Renal cortical epithelial cell (primary cell): ENCODE measurements at places on chromosomes 3 and 15.

DNA sequence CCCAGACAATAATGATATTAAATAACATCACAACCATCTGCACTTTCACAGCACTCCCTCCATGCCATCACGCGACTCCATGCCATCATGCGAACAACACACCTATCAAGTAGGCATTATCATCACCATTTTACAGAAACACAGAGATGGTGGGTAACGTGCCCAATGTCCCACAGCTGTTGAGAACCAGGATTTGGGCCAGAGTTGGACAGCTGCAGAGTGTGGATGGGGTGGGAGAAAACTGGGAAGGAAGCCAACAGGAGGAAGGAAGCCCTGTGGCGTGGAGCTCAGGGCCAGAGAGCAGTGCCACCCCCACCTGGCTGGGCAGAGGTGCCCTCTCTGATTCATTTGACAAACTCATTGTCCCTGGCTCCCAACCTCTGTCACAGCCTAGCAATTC is 29.0 kb downstream of the RBPMS2 start:
- DNase-seq: no peak

DNA sequence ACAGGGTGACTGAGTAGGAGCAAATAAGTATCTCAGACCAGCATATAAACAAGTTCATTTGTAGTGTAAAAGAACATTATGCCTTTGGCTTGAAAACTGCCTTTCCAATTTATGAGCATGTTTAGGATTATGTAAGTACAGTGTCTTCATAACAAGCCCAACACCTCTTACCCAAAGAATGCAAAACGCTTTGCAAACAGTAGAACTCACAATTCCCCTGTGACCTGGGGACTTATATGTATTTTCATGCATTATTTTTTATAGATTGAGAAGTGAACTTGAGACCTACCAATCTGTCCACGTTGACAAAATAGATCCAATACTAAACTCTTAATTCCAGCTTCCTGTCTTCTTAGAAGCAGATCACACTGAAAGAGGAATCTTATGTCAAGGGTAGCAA is 202.1 kb downstream of the TP63 start:
- no peak for DNase-seq

DNA sequence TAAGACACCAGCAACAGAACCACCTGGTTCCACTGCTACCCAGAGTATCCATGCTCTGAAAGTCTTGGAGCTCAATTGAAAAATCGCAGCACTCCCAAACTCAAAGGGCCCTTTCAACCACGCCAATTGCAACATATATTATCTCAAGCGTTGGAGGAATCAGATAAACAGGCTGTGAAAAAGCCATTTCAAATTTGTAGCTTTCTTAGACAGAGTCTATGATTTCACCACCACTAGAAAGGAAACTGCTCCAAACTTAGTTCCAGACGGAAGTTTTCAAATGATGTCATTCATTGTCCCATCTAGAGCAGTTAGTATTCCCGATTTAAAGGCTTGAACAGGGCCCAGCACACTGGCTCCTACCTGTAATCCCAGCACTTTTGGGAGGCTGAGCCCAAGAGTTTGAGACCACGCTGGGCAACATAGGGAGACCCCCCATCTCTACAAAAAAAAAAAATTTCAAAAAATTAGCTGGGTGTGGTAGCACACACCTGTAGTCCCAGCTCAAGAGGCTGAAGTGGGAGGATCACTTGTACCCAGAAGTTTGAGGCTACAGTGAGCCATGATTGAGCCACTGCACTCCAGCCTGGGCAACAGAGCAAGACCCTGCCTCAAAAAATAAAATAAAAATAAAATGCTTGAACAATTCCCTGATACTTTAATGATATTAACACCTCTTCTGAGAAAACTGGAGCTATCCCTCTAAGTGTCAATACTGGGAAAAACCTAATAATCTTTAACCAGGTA is 16.8 kb downstream of the TNIK start:
- DNase-seq: no peak

DNA sequence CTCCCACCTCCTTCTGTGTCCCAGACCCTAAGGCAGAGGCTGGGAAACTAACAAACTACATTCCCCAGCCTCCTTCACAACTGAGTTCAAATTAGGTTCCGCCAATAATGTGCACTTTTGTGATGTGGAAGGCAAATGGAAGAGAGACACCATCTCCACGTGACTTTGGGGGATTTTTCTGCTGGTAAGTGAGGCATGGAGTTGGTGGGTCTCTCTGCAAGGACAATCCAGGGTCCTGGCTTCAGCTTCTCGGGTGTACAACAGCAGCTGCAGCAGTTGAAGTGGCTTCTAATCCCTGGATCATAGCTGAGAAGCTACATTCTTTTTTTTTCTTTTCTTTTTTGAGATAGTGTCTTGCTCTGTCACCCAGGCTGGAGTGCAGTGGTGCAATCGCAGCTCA is 58.9 kb upstream of the GATA2 start:
- no peak for DNase-seq

DNA sequence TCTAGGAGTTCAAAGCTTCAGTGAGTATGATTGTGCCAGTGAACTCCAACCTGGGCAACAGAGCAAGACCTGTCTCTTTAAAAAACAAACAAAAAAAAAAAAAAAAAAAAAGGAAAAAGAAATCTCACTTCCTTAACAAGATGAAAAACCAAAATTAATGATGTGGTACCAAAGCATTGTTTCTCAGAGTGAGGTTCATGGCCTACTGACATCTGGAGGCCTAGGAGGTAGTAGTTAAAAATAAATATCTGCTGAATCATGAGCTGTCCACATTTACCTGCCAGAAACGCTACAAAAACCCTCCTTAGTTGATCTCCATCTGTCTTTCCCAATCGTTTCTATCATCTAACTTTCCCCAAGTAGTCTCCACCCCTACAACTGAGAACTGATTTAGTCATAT is 51.2 kb downstream of the EPHA6 start:
- peak; percentile 51 for DNase-seq

DNA sequence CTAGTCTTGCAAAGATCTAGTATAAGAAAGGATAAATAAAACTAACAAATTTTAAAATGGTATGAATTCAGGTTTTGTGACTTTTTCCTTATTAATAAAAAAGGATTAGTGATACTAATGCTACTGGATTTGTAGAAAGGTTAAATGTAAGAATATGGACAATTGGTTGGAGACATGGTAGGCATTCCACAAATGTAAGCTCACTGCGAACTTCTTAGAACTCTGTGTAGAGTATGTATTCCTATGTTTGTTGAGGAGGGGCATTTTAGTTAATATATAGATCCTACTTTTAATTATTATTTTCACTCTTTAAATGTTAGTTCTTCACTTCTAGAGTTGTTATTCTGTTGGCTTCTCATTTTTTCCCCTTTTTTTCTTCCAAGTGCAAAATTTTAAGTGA is 414.3 kb downstream of the RBMS3 start:
- DNase-seq: no peak

GRCh38 chr15:74434263-74435136 is 742 bp upstream of the SEMA7A start:
- no peak for DNase-seq
